PC-3 (cell line): ENCODE measurements at places on chromosomes 4 and X. TPM values are rescaled to one million over a fixed set of nuclear protein-coding genes. Genes with fewer than 3 reads are reported as not detected.

Gene CDS1
- 10.4 and 11.2 TPM in 2 replicates for total RNA-seq

Gene EMCN
- total RNA-seq: not detected in 2 replicates

Gene ZNF595
- 7.4 TPM in 2 replicates for total RNA-seq

Gene PDGFRA
- 1.1 and 1.9 TPM in 2 replicates for total RNA-seq

Gene ITIH6
- not detected in 2 replicates for total RNA-seq

Gene ATOH1
- total RNA-seq: not detected in 2 replicates

Gene CSAG1
- total RNA-seq: not detected in 2 replicates

Gene FATE1
- total RNA-seq: not detected in 2 replicates

Gene SLITRK4
- 2.3 and 3.7 TPM in 2 replicates for total RNA-seq

Gene NHS
- 4.9 and 5.6 TPM in 2 replicates for total RNA-seq

DNA sequence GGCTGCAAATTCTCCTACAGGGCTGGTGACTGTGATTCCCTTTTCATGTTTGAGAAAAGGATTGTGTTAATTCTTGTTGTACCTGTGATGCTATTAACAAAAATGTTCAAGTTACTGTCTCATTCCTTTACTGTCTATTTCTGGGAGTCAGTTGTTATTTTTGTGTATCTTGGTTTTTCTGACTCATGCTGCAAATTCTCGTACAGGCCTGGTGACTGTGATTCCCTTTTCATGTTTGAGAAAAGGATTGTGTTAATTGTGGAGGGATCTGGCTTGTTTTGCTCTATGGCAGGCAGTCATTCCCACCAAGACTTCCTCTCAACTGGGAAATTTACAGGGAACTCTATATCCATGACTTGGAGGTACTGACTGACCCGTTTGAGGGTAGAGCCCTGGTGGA is 693.4 kb upstream of the INTU start:
- DNase-seq: peak; percentile 19

GRCh38 chr4:36917413-36917812 is 327.1 kb upstream of the NWD2 start:
- DNase-seq: no peak

- DNase-seq: no peak
These were observed 3.4 kb downstream of the ACSL1 start for GRCh38 chr4:184822356-184822755.

DNA sequence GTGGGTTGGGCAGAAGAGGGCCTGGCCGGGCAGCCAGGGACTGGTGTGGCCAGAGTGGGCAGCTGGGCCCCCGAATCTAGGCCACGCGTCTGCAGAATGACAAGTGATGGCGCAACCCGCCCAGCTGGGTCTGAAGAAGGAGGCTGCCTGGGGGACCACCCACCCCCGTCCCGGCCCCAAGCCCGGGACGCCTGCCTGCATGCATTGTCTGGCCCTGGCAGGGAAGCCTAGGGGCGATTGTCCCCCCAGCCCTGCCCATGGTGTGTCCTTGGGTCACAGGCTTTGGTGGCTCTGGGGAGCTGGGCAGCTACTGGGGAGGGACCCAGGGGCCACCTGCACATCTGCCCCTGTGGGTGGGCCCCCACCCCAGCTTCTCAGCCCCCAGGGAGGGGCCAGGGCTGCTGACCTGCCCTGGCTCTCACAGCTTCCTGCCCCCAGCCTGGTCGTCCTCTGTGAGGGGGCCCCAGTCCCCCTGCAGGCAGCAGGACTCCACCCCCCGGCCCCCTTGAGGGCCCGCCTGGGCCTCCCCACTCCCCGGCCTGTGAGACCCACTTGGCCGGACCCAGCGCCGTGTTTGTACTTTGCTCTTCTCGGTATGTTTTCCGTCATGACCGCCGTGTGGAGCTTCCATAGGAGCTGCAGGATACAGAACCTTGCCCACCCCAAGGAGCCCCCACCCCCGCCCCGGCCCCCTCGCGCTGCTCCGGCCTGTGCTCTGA is 4.9 kb downstream of the FGFR3 start:
- no peak for DNase-seq

DNA sequence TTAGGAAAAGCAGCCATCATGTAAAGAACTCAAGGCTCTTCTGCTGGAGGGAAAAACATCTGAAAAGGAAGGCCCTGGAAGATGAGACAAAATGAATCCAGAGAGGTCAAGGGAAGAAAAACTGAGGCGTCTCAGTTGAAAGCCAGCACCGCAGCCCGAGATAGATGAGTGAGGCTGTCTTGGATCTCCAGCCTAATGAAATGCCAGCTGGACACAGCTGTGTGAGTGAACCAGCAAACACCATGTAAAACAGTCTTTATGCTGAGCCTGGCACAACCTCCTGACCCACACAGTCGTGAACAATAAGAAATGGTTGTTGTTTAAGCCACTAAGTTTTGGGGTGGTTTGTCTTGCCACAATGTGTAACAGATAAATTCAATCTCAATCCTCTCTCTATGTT is 48.6 kb upstream of the RASL11B start:
- DNase-seq: no peak

GRCh38 chr4:115121351-115122043 is 8.1 kb upstream of the NDST4 start:
- no peak for DNase-seq

- DNase-seq: no peak
These were observed 64.9 kb upstream of the PSAPL1 start for GRCh38 chr4:7499661-7500060.

- no peak for DNase-seq
These were observed 70.2 kb downstream of the TBL1X start for GRCh38 chrX:9535101-9535500.

DNA sequence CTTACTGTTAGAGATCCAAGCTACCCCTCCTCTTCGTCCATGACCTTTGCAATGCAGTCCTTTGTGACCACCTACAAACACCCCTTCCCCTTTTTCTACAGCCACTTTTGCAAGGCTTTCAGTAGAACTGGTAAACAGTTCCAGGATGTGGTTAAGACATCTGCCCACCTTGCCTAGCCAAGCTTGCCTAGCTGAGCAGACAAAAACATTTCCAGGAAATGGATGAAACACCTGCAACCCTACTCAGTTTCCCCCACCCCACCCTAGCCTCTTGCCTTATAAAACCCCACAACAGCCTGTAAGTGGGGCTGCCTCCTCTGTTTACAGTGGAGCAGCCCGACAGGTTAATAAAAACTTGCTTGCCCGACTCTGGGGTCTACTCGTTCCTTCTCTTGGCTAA is 133.8 kb downstream of the ZC4H2 start:
- no peak for DNase-seq

DNA sequence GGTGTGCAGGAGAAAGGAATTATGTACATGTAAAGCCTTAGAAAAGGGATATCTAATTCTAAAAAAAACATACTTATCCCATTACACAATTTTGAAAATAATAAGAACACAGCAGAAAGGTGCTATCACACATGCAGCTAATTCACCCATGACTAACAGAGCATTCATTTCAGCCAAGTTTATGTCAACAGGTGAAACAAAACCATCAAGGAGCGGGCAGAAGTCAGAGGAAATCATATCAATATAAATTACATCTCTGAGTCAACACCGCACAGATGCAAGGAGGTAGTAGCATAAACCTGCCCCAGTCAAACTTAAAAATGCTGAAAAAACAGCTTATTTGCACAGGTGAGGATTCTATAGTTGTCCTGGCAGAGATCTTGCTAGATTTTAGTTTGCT is 197.9 kb downstream of the PRDM5 start:
- DNase-seq: no peak

GRCh38 chrX:150712619-150713018 is 19.4 kb downstream of the MTMR1 start:
- no peak for DNase-seq

GRCh38 chr4:117893207-117893606 is 141.1 kb upstream of the NDST3 start:
- peak; percentile 16 for DNase-seq

GRCh38 chr4:57370691-57371090 is 260.5 kb upstream of the IGFBP7 start:
- DNase-seq: peak; percentile 31
